ENCODE measurements at places on chromosomes 7 and 10. TPM values are rescaled to one million over a fixed set of nuclear protein-coding genes. Genes with fewer than 3 reads are reported as not detected.

GRCh38 chr7:90726623-90727022 lies 130.5 kb downstream of the CDK14 start:
- H3K4me3 ChIP-seq, result no peak overlapping the region
- DNase-seq, result no peak
- H3K27me3 ChIP-seq, result no peaks in the 10 kb centered on the region
- peaks cover 19% of the 10 kb centered on the region for H3K36me3 ChIP-seq

DNA sequence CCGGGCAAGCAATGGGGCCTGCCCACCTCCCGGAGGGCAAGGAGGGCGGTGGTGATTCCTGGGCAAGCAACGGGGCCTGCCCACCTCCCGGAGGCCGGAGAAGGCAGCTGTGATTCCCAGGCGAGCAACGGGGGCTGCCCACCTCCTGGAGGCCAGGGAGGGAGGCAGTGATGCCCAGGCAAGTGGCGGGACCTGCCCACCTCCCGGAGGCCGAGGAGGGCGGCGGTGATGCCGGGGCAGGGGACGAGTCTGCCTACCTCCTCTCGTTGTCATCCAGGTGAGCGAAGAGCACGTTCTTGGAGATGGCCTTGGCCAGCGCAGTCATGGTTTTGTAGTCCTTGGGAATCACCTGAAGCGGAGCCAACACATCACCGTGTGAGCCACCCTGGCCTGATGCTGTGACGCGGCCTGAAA lies 49.5 kb upstream of the DNAAF5 start:
- H3K27ac ChIP-seq, result no peak overlapping the region
- no peak overlapping the region for H3K4me3 ChIP-seq
- no peak for DNase-seq
- H3K27me3 ChIP-seq, result no peaks in the 10 kb centered on the region
- H3K4me1 ChIP-seq, result no peaks in the 10 kb centered on the region
- H3K36me3 ChIP-seq, result peaks cover 50% of the 10 kb centered on the region

GRCh38 chr7:102942181-102942866 lies 29.5 kb downstream of the LRRC17 start:
- H3K4me3 ChIP-seq, result no peak overlapping the region
- H3K36me3 ChIP-seq, result peaks cover 4% of the 10 kb centered on the region
- no peak for DNase-seq

GRCh38 chr7:142762104-142762503 lies 8.7 kb upstream of the PRSS2 start:
- peaks cover 60% of the 10 kb centered on the region for H3K27me3 ChIP-seq
- H3K27ac ChIP-seq, result no peak overlapping the region
- no peak overlapping the region for H3K4me3 ChIP-seq
- no peak for DNase-seq

- no peak overlapping the region for H3K27ac ChIP-seq
- no peak for DNase-seq
- no peak overlapping the region for H3K4me3 ChIP-seq
- no peaks in the 10 kb centered on the region for H3K27me3 ChIP-seq
- H3K4me1 ChIP-seq, result peaks cover 4% of the 10 kb centered on the region
Observed at GRCh38 chr7:50640779-50641178, 75.6 kb upstream of the DDC start.

DNA sequence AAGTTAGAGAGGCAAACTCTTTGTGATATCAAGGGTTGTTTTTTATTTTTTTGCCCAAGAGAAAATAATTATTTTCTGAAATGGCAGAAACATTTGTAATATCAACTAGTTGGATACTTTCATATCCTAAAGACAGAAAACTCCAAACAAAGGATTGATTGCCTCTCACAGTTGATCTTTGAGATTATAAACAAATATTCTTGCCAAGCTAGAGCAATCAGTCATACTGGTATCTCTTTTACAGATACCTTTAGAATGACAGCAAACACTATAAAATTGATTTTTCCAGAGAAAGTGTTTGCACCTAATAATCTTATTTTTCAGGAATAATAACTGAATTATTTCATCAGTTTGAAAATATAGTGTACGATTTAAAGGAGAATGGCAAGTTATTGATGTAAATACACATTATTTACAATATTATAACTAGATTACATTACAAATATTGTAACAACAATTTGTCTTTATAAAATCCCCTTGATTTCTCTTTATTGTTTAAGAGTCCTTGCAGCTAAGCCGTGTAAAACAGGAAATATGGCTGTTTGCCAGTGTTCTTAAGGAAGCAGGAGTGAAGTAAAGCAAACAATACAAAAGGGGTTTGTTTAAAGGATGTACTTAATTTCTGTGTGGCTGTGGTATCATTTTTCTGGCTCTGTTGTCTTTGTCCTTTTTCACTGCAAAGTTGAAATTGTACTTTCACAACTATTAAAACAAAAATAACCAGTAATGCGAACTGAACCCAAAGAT lies 58.4 kb downstream of the MAPK8 start:
- H3K27ac ChIP-seq, result peak overlapping the region; percentile 54
- H3K4me3 ChIP-seq, result no peak overlapping the region
- no peaks in the 10 kb centered on the region for H3K36me3 ChIP-seq
- H3K4me1 ChIP-seq, result peaks cover 27% of the 10 kb centered on the region
- no peaks in the 10 kb centered on the region for H3K27me3 ChIP-seq

DNA sequence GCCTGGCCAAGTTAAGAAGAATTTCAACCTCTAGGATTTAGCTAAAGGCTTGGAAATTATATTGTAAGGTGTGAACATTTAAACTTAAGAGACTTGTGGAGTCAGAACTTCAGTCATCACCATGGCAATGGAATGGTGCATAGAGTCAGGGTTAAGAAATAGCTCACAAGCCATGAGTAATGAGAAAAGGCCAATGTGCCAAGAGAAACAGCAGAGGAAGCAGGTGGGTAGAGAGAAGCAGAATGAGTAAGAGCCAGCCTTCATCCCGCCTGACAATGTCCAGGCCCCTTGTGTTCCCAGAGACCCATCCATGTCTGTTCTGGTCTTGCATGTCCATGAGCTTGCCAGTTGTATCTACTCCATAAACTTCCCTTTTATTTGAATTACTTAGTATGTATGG lies 62.6 kb upstream of the TBX20 start:
- no peak overlapping the region for H3K4me3 ChIP-seq
- no peak overlapping the region for H3K27ac ChIP-seq
- no peak for DNase-seq
- H3K27me3 ChIP-seq, result peaks cover 23% of the 10 kb centered on the region

DNA sequence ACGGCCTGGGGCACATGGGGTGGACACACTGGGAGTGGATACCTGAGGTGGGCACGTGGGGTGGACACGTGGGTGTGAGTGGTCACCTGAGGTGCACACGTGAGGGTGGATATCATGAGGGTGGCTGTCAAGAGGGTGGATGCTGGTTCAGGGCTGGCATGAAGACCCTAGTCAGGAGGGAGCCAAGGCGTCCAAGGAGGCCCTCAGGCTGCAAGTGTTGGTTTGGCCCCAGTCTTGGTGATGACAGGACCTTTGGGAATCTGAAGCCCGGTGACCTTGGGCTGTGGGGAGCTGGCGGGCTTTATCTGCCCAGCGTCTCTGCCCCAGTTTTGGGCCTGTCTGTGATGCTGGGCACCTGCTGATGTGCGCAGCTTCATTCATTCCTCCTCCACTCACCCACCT lies 24.9 kb upstream of the PFKFB3 start:
- no peak overlapping the region for H3K4me3 ChIP-seq
- H3K27me3 ChIP-seq, result peaks cover 2% of the 10 kb centered on the region
- peaks cover 2% of the 10 kb centered on the region for H3K36me3 ChIP-seq

- H3K4me3 ChIP-seq, result no peak overlapping the region
- H3K27ac ChIP-seq, result no peak overlapping the region
- H3K27me3 ChIP-seq, result no peaks in the 10 kb centered on the region
- peaks cover 5% of the 10 kb centered on the region for H3K36me3 ChIP-seq
Observed at GRCh38 chr10:71933651-71934050, 30.5 kb upstream of the CHST3 start.

DNA sequence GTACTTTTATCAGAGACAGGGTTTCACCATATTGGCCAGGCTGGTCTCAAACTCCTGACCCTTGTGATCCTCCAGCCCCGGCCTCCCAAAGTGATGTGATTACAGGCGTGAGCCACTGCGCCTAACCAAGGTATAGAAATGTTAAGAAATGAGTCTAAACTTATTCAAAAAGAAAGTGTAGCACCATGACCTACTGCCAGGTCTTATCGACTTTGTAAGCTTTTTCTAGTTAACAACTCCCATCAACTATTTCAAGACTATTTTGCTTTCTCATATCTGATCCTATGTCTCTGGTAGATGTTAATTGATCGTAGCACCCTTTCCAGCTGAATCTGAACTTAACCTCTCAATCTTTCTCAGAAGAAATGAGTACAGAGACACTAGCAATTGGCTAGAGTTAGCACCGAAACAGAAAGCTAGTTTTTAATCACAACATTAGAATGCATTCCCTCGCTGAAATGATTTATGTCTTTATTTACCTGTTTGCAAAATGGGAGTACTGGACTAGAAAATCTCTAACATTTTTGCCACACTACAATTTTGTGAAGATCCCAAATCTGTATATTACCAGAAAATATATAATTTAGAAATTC lies 114.0 kb upstream of the HGF start:
- no peaks in the 10 kb centered on the region for H3K27me3 ChIP-seq
- DNase-seq, result no peak
- no peak overlapping the region for H3K4me3 ChIP-seq
- H3K27ac ChIP-seq, result no peak overlapping the region

DNA sequence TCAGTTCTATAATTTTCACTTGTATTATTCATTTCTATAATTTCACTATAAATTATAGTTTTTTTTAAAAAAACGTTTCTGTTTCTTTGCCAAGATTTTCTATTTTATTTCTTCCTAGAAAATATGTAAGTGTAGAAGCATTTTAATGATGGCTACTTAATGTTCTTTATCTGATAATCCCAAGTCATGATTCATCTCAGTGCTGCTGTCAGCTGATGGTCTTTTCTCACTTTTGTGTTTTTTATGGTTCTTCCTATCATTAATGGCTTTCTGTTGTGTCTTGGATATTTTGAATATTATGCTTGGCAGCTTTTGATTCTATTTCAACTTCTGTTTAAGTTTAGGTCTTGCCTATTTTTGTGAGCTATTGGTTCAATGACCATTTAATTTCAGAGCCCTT lies 268.6 kb downstream of the BAMBI start:
- peaks cover 10% of the 10 kb centered on the region for H3K36me3 ChIP-seq
- peaks cover 30% of the 10 kb centered on the region for H3K4me1 ChIP-seq

DNA sequence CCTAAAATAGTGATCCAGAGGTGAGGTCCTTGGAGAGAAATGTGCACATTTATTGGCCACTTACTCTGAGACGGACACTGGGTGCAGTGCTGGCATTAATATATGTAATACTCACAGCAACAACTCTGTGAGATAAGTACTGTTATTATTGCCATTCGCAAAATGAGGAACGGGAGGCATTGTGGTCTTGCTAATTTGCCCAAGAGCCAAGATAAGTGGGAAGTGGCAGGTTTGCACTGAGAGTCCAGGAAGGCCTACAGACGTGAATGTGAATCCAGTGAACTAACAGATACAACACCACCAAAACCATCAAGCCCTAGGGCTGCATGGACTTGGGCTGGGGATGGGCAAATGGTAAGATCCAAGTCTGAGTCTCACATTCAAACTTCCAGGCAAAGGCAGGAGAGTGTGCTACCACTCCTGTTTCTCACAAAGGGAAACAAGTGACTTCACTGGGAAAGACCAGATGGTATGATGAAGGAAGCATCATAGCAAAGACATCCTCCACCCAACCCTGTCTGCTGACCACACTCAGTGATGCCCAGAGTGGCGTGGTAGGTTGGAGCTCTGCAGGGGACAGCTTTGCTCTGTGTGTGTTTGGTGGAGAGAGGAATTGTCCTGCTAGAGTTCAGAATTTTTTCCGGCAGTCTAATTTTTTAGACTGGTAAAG lies 19.2 kb downstream of the TMEM273 start:
- no peaks in the 10 kb centered on the region for H3K4me1 ChIP-seq
- H3K4me3 ChIP-seq, result no peak overlapping the region

The HYCC1 gene
- total RNA-seq, result 22.7 TPM

The BAMBI gene
- total RNA-seq, result 219 TPM

The TSPAN15 gene
- total RNA-seq, result 20.9 TPM

The HOXA7 gene
- 17.9 TPM for total RNA-seq

The RADIL gene
- 4.0 TPM for total RNA-seq

The UNCX gene
- not detected for total RNA-seq

The FAM25C gene
- not detected for total RNA-seq

The VPS37D gene
- 16.1 TPM for total RNA-seq

The FGFR2 gene
- 78.0 TPM for total RNA-seq
